ENCODE measurements at places on chromosomes 16 and 17.
A peak's percentile ranks its signal among the peaks of the same experiment; 100 is the strongest.

DNA sequence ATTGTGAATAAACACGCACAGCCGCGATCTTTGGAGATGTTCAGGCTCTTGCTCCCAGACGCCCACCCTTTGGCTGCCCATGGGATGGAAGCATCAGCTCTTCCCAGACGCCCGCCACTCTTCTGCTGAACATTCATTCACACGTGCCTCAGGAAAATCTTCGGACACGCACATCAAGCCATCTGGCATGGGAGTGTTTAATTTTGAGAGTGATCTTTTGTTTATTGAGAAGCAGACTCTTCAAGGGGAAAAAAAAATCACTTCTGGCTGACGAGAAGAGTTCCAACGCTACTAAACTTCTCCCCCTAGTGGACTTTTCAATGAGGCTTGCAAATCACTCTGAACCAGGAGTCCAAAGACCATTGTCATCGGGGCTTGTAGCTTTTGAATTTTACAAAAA lies 62.0 kb upstream of the NUDT7 start:
- no peak for DNase-seq

DNA sequence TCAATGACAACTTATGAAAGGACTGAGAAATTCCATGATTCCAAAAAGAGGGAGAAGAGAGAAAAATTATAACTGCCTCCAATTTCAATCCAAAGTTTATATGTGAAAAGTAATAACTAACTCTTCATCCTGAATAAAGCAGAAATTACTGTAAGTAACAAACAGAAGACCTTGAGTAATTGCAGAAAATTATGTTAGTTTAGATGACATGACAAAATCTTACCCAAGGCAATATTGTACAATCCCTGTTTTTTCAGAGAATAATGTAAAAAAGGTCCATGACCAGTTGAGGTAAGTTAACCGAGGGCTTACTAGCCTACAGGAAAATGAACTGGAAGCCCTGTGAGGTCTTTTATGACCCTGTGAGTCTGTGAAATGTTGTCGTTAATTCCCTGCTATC lies 949.5 kb upstream of the SOX9 start:
- no peak for DNase-seq

DNA sequence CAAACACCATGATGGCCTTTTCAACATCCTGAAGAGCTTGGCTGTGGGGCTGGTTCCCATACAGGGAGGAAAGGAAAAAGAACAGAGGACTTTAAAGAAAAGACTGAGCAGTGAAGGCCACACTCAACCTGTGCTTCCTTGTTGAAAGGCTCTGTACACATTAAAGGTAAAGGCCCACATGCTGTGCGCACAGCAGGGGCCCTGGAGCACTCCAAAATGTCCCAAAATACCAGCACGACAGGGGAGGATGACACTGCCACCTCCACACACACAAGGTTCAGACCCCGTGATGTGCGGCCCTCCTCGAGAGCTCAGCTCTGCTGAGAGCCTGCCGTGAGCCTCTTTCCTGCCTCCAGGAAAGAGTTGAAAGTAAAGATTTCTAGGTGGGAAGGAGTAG lies 36.5 kb downstream of the FANCA start:
- no peak for DNase-seq

- DNase-seq: no peak
Measured at GRCh38 chr17:64739316-64740058, 77.4 kb upstream of the SMURF2 start.

GRCh38 chr17:79341222-79341780 lies 266.7 kb downstream of the ENGASE start:
- no peak for DNase-seq

DNA sequence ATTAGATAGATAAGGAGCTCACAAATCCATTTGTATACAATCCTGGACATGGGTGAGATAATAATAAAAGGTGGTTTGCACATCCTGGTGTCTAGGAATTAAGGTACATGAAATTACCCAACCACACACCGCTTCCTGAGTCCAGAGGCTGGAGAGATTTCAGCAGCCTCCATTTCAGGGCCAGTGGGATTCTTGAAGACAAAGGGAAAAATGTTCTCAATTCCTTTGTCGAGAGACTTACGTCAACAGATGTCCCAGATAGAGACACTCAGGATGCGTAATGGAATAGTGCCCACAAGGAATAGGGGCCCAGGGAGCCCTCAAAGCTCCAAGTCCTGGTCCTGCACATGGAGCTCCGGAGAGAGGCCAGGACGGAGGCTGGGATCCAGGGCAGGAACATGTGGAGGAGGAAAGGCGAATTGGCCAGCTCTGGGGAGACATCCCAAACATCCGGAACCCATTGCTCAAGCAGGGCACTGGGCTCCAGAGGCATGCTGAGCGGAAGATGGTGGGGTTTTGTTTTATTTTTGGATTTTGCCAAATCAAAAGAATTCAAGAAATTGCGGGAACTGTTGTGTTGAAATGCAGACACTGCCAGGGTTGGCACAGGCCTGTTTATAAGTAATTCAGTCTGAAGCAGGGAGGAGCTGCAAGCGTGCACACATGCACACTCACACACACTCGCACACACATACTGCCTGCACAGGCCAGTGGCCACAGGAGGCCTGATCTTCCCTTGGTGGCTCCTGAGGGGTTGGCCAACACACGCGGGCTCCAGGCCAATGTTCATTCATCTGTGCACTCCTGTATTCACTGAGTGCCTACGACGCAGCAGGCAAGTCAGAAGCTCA lies 97.2 kb downstream of the NOG start:
- no peak for DNase-seq

DNA sequence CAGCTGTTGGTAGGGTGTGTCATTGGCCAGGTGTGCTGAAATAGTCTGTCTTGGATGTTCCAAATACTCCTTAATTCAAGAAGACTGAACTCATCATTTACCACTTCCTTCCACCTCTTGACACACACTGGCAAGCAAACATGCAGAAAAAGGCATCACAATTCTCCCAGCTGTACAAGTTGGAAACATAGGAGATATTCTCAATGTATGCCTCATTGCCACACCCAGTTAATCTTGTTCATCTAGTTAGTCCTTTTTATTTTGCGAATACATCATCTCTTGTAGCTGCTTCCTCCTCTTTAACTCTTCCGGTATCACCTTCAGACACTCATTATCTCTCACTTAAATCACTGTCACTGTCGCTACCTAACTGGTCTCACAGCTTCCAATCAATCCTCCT lies 75.1 kb upstream of the GOT2 start:
- no peak for DNase-seq

DNA sequence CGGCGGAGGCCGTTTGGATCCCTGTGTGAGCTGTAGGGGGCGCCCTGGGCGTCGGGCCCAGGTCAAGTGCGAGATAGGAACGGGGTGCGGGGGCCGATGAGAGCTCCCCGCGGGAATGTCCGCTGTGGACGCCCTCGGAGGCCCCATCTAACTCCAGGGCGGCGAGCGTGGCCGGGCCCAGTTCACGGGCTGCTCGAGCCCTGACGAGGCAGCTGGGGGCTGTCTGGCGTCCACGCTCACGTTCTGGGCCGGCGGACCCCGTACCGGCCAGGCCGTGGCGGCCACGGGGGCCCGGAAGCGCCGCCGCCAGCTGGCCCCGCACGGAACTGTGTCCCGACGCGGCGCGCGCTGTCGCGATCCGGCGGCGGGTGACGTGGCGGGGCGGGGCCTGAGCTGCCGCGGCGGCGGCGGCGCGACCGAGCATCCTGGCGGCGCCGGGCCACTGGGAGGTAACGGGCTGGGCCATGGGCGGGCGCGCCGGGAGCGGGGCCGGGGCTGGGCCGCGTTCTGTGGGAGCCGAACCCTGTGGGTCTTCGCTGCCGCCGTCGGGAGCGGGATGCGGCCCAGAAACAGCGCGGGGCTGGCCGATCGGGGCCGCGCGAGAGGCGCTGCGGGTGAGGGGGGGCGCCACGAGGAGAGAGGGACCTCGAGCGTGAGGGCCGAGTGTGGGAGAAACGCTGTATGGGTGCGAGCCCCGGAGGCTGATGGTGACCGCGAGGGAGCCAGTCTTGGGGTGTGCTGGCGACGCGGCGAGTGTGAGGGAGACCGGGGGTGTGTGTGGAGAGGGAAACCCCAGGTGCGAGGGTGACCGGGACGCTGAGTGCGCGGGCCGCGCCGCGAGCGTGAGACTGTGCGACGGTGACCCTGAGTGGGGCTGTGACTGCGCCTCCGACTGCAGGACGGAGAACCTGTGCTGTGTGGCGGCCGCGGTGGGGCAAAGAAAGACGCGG lies at the start of gene SLC7A6:
SLC7A6 (plus strand) TSS at position 399 of the 950 bp plus-strand sequence. CDS start 10,201 bp downstream, outside the sequence.
- peak; percentile 76 for DNase-seq

- DNase-seq: no peak
Measured at GRCh38 chr16:30519120-30520049, 7.0 kb downstream of the ZNF768 start.

DNA sequence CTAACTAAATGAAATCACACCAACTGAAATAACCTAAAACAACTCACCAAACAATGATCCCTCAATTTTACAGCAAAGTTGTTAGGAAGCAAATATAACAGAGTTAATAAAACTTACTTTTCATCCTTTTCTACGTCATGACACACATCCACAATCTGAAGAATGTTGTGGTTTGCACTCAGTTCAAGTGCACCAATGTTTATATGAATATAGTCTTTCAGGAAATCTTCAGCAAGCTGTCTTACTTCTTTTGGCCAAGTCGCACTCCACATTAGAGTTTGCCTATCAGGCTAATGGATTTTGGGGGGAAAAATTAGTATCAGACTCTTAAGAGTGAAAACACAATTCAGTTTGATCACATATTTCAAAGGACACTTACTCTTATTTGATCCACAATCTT lies 3.3 kb downstream of the DDX5 start:
- no peak for DNase-seq

DNA sequence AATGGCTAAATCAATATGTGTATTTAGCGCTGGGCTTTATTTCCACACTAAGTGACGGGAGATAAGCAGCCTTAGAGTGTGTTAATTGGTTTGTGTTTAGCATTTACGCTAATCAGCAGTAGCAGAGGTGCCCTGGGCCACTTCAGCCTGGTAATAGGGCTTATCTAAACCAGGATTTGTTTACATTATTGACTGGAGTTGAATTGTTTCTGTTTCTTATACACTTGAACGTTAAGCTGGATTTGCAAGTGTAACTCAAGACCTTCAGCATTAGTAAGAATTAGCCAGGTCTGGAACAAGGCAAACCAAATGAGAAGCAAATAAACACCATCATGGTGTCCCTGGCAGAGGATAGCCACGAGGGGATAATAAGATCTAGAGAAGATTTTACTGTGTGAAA lies 313.6 kb downstream of the HS3ST4 start:
- DNase-seq: no peak

DNA sequence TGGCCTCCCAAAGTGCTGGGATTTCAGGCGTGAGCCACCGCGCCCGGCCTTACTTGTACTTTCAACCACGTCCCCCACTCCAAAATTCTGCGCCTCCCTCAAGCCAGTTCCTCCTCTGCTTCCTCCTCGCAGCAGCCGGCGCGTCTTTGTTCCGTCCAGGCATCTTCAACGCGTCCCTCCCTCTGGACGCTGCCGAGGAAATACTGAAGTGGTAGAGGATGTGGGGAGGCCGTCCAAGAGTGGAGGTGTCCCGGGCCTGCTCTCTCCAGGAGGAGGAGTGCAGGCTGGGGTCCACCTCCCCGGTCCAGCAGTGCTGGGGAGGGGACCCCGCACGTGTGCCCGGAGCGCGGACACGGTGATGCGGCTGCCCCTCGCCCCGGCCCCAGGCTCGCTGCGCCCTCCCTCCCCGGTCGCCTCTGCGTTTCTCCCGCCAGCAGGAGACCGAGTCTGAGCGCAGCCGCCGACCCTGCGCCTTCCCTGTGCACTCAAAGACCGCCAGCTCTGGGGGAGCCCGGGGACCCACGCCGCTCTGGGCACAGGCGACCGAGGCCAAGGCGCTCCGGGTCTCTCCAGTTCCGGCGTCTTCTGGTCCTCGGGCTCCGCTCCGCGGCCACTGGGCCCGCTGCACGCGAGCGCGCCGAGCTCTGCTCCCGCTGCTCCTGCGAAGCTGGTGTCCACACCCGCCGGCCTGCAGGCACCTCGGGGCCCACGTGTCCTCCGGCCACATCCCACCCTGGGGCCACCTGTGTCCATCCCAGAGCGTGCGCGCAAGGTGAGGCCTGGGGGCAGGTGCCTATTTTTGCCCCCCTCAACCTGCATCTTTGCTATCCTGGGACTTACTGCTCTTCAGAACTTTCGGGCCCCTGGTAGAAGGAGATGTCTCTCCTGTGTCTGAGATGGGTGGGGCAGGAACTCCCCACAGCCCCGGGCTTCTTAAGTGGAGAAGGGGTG lies 31.7 kb downstream of the OSBPL7 start:
- DNase-seq: peak; percentile 13

DNA sequence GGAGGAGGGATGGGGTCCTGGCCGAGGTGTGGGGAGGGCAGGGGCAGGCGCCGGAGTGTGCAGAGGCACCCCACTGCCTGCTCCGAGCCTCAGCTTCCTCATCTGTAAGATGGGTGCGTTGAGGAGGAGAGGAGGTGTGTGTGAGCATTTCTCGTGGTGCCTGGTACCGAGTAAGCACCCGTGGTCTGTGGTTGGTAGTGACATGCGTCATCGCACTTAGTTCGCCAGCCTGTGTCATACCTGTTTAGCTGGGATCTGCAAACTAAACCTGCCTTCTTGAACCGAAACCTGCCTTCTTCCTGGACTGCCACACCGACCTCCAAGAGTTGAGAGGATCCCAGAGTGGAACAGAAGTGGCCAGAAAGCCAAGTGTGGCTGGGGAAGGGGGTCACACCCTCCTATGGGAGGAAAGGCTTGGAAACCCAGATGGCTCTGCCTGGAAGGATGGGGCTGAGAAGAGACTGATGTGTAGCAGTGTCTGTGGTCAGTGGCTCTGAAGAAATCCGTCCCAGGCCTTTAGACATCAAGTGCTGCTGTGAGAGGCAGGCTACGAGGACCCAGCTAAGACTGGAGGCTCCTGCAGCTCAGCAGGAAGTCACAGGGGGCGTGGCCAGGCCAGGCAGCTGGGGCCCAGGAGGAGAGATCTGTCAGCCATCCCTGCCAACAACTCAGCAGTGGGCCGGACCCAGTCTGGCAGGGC lies 162.6 kb upstream of the PLCG2 start:
- DNase-seq: peak; percentile 60

GRCh38 chr16:78684030-78684611 lies 584.7 kb downstream of the WWOX start:
- no peak for DNase-seq

GRCh38 chr16:89983536-89983935 lies 35.0 kb downstream of the DEF8 start:
- DNase-seq: no peak

GRCh38 chr17:45743626-45744326 lies 40.3 kb upstream of the CRHR1 start:
- no peak for DNase-seq

DNA sequence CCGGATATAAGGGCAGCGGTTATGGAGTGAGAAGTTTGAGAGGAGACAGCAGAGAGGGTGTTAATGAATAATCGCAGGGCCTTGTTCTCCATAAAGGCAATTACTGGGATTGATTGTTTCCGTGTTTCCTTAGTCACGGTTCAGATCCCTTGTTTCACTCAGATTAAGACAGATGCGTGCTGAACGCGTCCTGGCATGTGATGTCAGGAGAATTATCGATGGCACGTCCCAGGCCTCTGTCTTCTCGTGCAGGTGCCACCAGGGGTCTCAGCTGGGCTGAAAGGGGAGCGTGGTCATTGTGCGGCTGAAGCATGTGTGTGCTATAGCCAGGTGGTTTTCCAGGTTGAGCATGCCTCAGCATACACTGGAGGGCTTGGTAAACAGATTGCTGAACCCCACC lies 142.4 kb upstream of the NOL11 start:
- DNase-seq: no peak
